ENCODE measurements at places on chromosomes 5 and 9. TPM values are rescaled to one million over a fixed set of nuclear protein-coding genes. Genes with fewer than 3 reads are reported as not detected.

SPATA31E1 gene
- not detected for total RNA-seq

LOX gene
- 0.04 TPM for total RNA-seq

COL23A1 gene
- not detected for total RNA-seq

EQTN gene
- not detected for total RNA-seq

LCN9 gene
- not detected for total RNA-seq

ABL1 gene
- total RNA-seq: 37.3 TPM

CARD6 gene
- 5.0 TPM for total RNA-seq

DNA sequence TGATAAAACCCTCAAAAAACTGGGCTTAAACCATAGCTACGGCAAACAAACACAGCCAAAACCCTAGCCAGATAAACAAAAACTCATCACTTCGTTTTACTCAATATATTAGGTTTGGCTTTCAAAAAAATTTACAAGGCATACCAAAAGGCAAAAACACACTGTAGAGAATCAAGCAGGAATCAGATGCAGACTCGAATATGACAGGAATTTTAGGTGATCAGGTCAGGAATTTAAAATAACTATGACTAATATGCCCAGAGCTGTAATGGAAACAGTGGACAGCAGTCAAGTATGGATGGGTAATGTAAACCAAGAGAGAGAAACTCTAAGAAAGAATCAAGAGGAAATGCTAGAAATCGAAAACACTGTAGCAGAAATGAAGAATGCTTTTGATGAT lies 26.5 kb upstream of the DOCK2 start:
- DNase-seq: no peak

- no peak for DNase-seq
These were observed 159.5 kb downstream of the YTHDC2 start for GRCh38 chr5:113673041-113673440.

DNA sequence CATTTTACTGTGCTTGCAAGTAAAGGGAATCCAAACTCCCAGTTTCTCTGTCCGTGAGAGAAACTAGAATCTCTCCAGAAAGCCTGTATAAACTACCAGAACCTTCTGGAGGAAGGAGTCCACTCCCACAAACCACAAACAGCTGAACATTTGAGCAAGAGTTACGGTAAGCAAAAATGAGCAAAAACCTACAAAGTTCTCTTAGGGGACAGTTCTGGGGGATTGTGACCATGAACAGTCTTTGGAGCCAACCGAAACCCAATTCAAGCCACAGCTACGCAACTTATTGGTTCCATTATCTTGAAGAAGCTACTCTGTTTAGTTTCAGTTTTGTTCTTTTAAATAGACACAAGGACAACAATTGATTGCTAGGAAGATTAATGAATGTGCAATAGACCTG lies 330.6 kb downstream of the ASTN2 start:
- no peak for DNase-seq

GRCh38 chr5:56119050-56119449 lies 114.1 kb downstream of the ANKRD55 start:
- no peak for DNase-seq

GRCh38 chr5:6652025-6652424 lies 18.8 kb downstream of the SRD5A1 start:
- no peak for DNase-seq

DNA sequence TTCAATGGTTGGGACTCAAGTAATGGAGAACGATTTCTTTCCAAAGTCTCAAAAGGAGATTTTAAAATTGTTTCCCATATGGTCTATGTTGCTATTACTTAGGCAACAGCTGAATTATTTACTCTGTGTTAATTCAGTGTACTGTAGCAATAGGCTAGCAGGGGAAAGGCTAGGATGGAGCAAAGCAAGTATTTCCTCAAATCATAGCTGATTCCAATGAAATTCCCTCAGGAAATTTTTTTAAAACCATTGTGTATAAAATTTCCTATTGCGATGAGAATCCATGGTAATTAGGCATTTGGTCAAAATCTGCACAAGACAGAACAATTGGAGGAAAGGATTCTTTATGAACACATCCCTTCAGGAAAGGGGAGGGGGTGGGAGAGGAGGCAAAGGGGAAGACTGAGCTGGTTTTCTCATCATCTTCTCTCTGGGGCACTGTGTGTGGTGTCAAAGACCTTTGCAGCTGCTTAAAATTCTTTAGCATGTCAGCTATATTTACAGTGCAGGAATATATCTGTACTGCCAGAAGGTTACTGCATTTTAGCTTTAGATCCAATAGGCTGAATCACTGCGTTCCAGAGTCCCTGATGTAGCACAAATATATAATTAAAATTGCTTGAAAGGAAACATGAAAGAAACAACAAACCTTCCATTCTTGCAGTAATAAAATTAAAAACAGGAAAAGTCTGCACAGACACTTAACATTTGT lies 95.3 kb downstream of the ZNF608 start:
- DNase-seq: no peak

GRCh38 chr9:9752722-9753121 lies 860.1 kb downstream of the PTPRD start:
- DNase-seq: no peak

DNA sequence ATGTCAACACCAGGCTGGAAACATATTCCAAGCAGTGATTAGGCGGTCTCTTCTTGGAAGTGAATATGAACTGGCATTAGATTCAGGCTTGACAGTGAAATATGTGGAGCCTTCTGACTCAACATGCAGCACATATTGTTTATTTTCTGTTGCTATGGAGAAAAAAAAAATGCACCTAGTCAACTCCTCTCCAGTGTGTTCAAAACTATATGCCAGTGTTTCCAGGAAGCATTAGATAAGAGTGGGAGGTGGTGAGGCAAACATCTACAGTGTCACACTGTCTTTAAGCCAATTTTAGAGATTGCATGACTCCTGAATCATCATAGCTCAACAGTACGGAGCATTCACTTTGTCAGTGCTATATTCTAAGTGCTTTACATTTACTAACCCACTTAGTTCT lies 117.9 kb downstream of the HCN1 start:
- no peak for DNase-seq

GRCh38 chr5:77718934-77719610 lies 57.1 kb downstream of the TBCA start:
- DNase-seq: no peak

DNA sequence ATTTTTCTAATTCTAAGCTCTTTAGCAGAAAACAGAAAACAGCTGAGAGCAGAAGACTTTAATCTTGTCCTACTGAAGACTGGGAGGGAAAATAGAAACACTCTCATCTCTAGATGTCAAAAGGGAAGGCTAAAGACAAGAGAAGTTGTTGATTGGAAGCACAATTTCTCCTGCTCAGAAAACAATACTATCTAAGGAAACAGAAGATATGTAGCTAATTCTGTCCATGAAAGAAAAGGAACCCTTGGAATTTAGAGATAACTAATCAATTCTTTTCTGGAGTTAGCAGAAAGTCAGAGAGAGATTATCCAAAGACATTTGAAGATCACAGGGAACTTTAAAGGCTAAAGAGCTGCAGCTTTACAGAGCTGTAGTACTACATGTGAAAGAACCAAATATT lies 126.2 kb downstream of the HSD17B3 start:
- DNase-seq: no peak

GRCh38 chr5:165290535-165290934 lies 1785.1 kb downstream of the MAT2B start:
- no peak for DNase-seq

All from activated CD4-positive, alpha-beta T cell treated with anti-CD3 and anti-CD28 coated beads, Interleukin-2, amount 10 ng/mL, durations not matched to agents 7 days and 5 days (primary cell).